ENCODE measurements at places on chromosomes 13 and 19.
A peak's percentile ranks its signal among the peaks of the same experiment; 100 is the strongest.

DNA sequence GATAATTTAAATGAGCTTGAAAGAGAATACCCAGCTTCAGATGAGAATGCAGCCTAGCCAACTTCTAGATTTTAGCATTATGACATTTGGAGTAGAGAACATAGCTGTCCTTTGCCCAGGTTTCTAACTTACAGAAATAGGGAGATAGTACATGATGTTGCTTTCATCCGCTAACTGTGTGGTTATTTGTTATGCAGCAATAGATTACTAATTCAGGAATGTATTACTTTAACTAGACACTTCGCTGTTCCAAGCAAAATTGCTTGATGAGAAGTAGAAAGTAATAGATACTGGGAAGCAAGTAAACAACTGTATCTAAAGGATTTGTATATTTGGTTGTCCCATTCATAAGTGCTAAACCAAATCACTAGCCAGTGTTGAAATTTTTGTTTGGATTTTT, 790.9 kb upstream of the PRR20A start:
- DNase-seq: no peak

DNA sequence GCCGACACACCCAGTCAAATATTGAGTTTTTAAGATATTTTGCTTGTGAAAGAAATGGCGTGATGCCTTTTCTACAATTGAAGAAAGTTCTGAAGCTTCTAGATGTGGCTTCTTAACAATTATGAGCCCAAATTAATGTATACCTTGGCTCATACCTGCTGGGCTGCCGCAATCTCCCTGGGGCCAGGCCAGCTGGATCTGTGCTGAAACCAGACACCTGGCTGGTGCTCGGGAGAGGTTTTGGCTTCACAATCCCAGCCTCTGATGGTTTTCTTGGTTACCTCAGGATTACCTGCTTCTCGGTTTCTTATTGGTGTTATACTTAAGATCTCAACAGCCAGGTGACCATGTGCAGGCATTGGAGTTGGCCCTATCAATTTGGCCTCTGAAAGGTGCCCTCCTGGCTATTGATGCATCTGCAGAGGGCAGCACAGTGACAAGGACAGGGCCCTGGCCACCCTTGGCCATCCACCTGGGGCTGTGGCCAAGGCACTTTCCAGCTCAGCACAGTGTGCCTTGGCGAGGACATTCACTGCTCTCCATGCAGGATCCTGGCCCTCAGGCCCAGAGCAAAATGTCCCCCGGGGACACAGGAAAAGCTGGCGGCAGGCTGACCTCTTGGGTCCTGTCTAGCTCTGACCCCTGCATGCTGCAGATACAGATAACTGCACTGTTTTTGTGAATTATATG, 305.0 kb downstream of the ZNF536 start:
- DNase-seq: no peak

- DNase-seq: no peak
Measured at GRCh38 chr13:85616275-85616674, 182.9 kb downstream of the SLITRK6 start.

DNA sequence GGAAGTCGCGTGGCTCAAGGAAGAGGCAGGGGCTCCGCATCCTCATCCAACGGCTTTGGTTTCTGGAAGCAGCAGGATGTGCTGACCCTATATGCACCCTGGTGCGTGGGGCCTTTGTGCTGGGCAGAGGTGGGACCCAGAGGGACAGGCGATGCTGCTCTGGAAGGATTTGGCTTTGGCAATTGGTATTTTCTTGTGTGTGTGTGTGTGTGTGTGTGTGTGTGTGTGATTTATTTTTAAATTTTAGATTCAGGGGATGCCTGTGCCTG, 321.9 kb upstream of the ZNF507 start:
- no peak for DNase-seq

DNA sequence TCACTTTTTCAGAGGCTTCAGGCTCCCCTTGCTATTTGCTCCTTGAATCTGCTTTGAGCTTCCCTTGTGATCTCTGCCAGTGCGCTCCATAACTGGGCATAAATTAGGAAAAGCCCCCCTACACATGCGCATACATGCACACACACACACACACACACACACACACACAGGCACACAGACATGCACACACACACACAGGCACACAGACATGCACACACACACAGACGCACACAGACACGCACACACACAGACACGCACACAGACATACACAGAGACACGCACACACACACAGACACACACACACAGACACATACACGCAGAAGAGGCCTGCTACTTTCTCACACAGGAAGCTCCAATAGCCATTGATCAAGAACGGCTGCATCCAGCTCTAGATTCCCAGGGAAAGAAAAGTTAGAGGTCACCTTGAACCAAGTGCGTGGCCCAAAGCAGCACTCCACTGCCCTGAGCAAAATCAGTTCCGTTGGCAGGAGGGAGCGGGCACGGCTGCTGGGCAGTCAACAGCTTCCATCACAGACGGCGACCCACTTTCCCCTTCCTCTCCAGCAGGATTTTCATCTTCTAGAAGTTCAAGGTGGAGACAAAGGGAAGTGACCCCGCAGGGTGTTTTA, 145.6 kb downstream of the DPF1 start:
- no peak for DNase-seq

DNA sequence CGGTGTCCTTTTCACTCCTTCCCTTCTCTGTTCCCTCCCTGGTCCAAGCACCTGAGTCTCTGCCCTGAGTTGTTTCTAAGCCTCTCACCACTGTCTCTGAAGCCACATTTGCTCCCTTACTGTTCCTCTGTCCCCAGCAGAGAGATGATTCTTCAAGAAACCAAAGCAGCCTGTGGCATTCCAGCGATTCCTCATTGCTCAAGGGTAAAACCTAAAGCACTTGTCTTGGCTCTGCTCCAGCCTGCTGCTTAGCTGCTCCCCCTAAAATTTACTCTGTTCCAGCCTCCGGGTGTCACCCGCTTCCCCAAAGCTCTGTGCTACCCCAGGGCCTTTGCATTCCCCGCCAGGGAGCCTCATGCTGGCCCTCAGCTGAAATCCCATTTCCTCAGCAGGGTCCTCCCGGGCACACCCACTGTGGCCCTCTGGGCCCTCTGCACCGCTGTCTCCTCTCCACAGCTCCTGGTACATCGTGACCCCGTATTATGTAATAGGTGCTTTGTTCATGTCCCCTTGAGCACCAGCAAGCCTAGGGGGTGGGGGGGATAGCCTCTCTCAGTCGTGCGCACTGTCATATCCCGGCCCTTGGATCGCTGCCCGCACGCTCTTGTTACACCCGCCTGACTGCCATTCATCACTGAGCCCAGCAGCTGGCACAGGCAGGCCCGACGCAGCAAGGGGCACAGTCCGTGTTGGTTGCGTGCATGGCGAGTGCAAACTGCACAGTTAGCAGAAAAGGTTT, 15.8 kb downstream of the TECR start:
- no peak for DNase-seq

DNA sequence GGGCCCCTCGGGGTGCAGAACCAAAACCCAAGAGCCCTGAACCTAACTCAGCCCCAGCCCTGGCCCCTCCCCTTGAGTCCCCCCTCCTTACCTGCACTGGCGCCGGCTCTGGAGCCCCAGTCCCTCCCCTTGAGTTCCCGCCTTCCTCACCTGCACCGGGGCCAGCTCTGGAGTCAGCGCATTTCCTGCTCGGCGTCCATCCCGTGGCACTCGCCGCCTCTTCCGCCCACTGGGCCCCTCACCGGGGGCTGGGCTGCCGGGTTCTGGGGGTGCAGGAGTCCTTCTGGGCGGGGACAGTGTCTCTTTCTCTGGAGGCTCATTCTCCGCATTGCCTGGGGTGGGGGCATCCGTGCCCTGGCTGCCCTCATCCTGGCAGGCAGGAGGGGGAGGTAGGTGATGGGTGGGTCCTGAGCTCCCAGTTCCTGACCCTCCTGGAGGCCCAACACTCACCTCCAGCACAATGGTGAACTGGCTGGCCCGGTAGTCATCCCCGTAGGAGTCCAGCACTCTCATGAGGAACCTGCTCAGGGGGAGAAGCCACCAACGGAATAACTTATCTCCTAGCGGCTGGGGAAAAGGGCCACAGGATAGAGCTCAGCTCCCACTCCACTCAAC, 5.3 kb downstream of the NDUFA3 start:
- DNase-seq: no peak

GRCh38 chr19:3234800-3235199, 10.3 kb downstream of the CELF5 start:
- no peak for DNase-seq

- DNase-seq: peak; percentile 51
Measured at GRCh38 chr19:45558399-45558878, 26.2 kb downstream of the OPA3 start.

GRCh38 chr19:38583985-38584305, 33.8 kb downstream of the MAP4K1 start:
- DNase-seq: no peak

- no peak for DNase-seq
Measured at GRCh38 chr13:111625526-111626315, 305.3 kb downstream of the TEX29 start.

DNA sequence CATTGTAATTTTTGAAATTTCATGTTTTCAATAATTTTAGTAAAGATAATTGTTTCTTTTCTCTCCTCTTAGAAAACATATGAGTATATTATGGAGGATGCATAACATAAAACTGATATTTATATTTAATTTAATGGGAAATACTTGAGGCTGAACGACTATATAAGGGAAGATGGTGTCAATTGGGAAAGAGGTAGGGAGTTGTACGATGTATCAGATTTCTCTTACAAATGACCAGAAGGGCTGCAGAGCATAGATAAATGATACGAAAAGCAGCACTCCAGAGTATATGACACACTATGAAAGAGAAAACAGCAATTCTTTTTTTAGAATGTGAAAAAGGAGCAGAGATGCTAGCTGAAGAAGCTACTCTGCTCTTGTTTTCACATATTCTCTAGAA, 1308.0 kb upstream of the MIR17HG start:
- DNase-seq: no peak

DNA sequence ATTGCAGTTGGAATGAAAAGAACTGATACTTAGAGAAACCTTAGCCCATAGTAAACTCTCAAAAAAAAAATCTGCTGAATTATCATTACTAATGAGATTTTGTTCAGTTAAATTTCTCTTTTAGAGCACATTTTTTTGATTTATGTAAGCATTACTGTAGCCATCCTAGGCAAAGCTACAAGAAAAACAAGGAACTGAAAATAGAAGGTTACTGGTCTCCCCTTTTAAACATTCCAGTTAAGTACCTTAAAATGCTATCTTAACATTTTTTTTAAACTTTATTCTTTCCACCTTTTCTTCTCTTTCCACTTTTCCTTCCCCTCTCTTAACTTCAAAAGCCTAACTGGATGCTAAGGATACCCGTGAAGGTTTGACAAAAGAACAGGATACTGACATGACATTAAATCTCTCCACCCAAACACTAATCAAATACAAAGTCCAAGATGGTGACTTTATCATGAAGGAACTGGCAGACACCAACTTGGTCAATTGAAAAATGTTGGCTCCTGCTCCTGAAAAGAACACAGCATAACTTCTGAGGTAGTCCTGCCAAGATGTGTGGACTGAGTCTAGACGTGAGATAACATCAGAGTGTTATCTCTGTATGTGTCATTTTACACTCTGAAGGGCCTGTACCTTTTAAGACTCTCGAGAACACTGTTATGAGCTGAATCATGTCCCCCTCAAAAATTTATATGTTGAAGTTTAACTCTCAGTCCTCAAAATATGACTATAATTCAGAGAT, 29.5 kb upstream of the SACS start:
- DNase-seq: no peak

DNA sequence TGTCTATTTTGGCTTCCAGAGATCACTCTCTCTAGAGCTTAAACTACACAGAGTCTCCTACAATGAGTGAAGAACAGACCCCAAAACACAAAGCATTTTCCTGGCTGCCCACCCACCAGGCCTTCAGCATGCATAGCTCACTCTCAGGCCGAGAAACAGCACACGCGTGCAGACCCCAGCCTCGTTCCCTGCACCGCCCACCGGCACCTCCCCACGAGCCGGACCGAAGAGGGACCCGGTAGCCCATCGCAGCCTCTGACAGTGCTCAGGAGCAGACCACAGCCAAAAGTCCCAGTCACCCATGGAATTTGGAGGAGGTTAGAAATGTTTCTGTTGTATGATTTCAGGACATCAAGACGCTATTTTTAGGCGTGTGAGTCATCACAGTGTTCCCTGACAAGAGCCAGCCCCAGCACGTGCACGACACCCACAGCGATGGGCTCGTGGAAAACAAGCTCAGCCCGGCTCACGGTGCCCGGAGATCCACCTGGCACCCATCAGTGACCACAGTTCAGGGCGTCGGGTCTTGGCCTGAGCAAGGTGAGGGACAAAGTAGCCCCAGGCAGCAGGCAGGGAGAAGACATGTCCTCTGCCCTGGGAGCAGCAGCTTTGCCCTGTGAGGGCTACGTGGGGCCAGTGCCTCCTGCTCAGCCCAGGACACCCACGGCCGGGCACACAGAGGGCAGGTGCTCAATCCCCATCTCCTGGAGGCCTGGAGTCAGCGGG, 50.1 kb upstream of the SPACA7 start:
- no peak for DNase-seq

- DNase-seq: no peak
Measured at GRCh38 chr13:88022431-88023208, 351.4 kb downstream of the SLITRK5 start.

DNA sequence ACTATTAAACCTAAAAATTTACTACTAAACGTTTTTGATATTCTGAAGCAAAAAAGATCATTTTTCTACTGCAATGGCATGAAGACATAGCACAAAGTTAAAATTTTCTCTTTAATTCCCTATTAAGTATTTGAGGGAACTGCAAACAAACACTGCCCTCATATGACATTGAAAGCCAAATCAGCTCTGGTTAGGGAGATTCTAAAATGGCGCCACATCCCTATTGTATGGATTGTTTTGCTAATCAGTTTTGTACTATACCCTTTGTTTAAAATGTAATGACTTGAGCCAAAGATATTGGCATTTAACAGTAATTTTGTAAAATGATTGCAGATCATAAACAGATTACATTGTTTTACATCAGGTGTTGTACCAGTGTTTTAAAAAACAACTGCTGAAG, 65.8 kb downstream of the FLT1 start:
- no peak for DNase-seq

DNA sequence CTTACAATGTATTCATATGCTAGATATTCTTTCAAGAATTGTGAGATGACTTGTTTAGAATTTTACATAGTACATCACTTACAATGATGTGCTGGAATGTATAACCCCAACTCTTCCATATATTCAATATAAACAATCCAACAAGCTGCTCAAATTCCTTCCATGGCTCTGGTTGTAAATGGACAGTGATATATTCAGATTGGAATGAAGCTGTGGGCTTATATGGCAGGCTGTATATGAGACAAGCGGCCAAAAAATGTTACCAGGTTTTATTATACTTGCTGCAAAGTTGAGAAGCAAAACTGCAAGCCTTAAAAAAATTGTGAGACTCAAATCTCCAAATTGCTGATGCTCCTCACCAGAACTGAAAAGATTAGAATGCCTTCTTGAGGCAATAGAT, 83.6 kb upstream of the KLF12 start:
- DNase-seq: no peak

DNA sequence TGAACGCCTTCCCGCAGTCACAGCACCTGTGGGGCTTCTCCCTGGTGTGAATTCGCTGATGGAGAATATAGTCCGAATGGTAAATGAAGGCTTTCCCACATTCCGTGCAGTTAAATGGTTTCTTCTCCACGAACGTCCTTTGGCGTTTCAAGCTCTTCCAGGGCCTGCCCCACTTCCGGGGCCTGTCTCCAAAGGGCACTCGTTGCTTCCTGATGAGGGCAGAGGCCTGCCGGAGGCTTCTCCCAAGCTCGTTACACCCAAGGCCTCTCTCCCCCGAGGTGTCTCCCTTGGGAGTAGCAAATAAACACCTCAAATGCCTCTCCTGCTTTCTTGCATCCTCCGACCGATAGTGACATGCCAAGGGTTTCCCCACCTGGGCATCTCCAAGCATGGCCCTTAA, 34.3 kb downstream of the ZNF473 start:
- DNase-seq: no peak
